NCI-H2171 (cell line): ENCODE measurements at places on chromosomes 5 and 9.

GRCh38 chr5:143166090-143166489 is 237.4 kb downstream of the NR3C1 start:
- DNase-seq: no peak

DNA sequence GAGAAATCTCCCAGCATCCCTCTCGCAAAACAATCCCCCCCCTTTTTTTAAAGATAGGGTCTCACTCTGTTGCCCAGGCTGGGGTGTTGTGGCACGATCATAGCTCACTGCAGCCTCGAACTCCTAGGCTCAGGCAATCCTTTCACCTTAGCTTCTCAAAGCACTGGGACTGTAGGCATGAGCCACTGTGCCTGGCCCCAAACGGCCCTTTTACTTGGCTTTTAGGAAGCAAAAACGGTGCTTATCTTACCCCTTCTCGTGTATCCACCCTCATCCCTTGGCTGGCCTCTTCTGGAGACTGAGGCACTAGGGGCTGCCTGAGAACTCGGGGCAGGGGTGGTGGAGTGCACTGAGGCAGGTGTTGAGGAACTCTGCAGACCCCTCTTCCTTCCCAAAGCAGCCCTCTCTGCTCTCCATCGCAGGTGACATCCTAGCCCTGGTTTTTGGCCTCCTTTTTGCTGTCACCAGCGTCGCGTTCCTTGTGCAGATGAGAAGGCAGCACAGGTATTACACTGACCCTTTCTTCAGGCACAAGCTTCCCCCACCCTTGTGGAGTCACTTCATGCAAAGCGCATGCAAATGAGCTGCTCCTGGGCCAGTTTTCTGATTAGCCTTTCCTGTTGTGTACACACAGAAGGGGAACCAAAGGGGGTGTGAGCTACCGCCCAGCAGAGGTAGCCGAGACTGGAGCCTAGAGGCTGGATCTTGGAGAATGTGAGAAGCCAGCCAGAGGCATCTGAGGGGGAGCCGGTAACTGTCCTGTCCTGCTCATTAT is 6.8 kb downstream of the CA9 start:
- DNase-seq: no peak

DNA sequence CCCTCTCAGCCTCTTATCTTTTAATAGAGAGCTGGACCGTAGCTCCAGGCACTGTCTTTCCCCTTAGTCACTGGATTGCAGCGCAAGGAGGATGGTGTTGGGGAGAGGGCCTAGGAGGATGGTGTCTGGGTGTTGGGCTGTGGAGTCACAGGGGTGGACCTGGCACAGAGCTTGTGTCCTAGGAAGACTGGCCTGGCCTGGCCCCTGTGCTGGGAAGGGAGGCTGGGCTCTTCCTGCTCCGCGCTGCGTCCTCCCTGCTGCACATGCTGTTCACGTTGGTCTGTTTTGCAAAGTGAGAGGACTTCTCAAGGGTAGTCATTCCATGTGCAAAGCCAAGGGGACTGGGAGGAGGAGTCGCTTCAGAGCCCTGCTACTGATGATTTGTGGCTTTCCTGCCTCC is 123.9 kb downstream of the EHMT1 start:
- DNase-seq: no peak

DNA sequence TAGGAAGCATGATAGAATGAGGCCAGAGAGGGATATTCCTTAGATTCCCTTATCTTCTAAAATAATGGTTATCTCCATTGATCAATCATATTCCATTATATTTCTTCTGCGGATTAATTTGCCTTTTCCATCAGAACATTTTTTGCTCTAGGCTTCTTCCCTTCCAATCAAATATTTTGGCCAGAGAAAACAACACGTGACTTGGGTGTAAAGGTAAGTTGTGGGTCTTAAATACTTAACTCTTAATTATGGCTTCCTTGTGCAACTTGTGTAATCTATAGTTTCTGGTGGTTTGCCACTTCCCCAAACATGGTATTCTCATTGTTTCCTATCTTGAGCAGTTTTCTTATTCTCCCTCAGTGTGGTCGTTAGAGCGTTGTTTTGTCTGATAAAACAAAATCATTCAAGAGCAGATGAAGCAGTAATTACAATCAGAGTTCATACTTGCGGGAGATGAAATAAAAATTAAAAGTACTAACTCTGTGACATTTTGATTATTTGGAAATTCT is 889.3 kb downstream of the MAT2B start:
- no peak for DNase-seq

GRCh38 chr9:98144631-98145030 is 25.6 kb upstream of the TRIM14 start:
- DNase-seq: no peak

DNA sequence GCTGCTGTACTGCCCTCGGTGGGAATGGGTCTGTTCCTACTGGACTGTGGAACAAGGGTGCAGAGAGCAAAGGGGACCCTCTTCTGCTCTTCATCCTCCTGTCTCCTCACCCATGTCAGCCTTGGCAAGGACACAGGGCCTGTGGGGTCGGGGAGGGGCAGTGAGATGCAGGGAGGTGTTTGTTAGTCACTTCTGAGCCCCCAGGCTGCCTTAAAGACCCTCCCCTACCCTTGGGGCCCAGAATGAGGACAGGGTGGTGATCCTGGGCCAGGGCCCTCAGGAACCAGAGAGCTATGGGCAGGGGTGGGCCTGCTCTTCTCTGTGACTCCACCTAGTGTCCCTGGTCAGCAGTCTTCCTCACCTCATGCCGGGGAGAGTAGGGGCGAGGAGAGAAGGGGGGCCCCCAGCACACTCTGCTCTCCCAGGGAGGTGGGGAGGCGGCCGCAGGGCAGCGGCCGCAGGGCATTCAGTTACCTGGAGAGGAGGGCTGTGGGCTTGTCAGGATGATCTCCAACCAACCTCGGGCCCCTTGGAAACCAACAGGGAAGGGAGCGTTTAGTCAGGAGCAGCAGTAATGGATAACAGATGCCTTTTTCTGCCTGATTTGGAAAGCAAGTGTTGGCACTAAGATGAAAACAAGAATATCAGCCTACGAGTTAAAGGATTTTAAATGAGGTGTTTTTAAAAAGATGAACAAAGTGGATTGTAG is 62.0 kb upstream of the GARNL3 start:
- no peak for DNase-seq

DNA sequence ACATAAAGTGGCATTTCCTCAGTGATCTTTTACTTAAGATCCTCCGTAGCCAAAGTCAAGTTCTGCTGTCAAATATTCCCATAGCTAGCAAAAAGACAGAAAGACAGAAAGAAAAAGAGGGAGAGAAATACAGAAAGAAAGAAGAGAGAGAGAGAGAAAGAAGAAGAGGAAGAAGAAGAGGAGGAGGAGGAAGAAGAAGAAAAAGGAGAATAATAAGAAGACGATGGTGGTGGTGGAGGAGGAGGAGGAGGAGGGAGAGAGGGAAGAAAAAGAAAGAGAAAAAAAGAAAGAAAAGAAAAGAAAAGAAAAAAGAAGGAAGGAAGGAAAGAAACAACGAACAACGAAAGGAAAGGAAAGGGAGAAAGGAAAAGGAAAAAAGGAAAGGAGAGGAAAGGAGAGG is 54.1 kb downstream of the FAT2 start:
- DNase-seq: no peak

- DNase-seq: no peak
Measured at GRCh38 chr9:121398374-121398773, 28.3 kb upstream of the STOM start.

DNA sequence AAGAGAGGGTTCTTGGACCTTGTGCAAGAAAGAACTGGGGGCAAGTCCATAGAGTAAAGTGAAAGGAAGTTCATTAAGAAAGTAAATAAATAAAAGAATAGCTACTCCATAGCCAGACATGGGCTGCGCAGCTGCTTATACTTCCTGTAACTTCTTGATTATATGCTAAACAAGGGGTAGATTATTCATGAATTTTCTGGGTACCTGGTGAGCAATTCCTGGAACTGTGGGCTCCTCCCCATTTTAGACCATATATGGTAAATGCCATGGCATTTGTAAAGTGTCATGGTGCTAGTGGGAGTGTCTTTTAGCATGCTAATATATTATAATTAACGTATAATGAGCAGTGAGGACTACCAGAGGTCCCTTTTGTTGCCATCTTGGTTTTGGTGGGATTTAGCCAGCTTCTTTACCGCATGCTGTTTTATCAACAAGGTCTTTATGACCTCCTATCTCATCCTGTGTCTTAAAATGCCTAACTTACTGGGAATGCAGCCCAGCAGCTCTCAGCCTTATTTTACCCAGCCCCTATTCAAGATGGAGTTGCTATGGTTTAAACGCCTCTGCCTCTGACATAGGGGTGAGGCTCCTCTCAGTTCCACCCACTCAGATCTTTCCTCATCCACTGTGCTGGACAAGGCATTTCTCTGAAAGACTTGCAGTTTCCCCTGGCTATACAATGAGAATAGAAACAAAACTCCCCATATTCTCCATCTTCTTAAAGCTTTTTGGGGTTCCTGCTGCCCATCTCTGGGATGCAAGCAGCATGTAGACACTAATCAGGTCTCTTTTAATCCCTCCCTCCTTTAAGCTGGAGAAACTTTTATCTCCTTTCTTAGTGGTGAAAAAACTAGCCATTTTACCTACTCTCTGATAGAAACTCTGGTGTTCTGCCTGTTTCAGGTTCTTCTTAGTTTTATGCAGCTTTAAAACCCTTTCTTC is 91.2 kb downstream of the ARRDC3 start:
- DNase-seq: no peak

DNA sequence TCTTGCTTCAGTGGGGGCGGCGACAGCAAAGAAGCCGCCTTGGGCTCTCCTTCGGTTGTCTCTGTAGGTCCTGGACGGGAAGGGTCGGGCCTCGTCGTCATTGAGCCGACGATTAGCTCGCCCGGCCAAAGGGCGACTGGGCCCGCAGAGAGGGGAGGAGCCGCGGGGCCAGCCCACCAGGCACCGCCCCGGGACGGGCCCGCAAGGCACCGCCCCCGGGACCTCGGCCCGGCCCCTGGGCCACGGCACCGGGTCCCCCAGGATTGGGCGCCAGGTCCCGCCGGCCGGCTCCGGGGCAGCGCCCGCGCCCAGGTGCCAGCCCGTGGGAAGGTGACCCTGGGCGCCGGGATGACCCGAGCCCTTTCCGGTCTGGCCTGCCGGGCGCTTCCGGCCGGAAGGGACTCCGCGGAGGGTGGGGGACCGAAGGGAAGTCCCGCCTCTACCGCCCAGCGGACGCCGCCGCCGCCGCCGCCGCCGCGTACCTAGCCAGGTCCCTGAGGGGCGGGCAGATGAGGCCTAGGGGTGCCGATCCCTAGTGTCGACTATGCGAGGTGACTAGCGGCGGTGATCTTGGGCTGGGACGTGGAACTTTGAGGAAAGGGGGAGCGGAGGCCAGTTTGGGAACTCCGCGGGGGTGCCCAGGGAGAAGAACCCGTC is at the start of the genes GBA2 and RGP1:
GBA2 (minus strand) TSS at position 371 of the 657 bp plus-strand sequence. CDS start 524 bp downstream, outside the sequence.
RGP1 (plus strand) TSS at position 430 of the 657 bp plus-strand sequence. CDS start 469 bp downstream, outside the sequence.
- DNase-seq: peak; percentile 26

GRCh38 chr9:126395439-126396212 is 69.0 kb downstream of the MVB12B start:
- DNase-seq: no peak
